ENCODE measurements at places on chromosomes 5 and 9.
A peak's percentile ranks its signal among the peaks of the same experiment; 100 is the strongest.

GRCh38 chr5:14718778-14719177 lies 54.3 kb downstream of the OTULIN start:
- DNase-seq: no peak
- peaks cover 15% of the 10 kb centered on the region for H3K4me1 ChIP-seq
- H3K4me3 ChIP-seq: no peak overlapping the region
- H3K27me3 ChIP-seq: no peaks in the 10 kb centered on the region
- H3K36me3 ChIP-seq: no peaks in the 10 kb centered on the region
- H3K27ac ChIP-seq: no peak overlapping the region

DNA sequence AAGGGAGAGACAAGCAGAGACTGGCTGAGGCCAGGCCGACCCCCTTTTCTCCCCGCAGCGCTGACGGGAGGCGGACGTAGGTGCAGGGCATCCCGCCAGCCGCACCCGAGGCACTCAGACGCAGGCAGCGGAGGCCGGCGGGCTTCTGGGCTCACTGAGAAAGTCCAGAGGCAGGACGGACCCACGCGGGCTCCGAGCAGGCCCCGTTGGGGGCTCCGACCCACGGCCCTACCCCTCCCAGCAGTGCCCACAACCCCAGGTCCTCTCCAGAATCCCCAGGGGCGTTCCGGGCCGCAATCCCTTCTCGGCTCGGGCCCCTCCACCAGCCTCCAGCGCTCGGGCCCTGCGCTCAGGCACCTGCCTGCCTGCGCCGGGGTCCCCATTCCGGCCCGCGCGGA lies 543 bp downstream of the MTMR12 start:
- peaks cover 49% of the 10 kb centered on the region for H3K4me1 ChIP-seq
- no peaks in the 10 kb centered on the region for H3K36me3 ChIP-seq
- H3K27ac ChIP-seq: peak overlapping the region; percentile 91
- H3K4me3 ChIP-seq: peak overlapping the region; percentile 82
- no peaks in the 10 kb centered on the region for H3K27me3 ChIP-seq
- no peak for DNase-seq

- no peaks in the 10 kb centered on the region for H3K27me3 ChIP-seq
- no peak for DNase-seq
- no peak overlapping the region for H3K4me3 ChIP-seq
- no peaks in the 10 kb centered on the region for H3K36me3 ChIP-seq
- H3K4me1 ChIP-seq: peaks cover 7% of the 10 kb centered on the region
Observed at GRCh38 chr9:100125910-100126309, 26.9 kb downstream of the INVS start.

GRCh38 chr5:150490296-150490669 lies 17.6 kb upstream of the NDST1 start:
- no peaks in the 10 kb centered on the region for H3K36me3 ChIP-seq
- H3K4me3 ChIP-seq: no peak overlapping the region
- peaks cover 4% of the 10 kb centered on the region for H3K4me1 ChIP-seq
- DNase-seq: no peak

DNA sequence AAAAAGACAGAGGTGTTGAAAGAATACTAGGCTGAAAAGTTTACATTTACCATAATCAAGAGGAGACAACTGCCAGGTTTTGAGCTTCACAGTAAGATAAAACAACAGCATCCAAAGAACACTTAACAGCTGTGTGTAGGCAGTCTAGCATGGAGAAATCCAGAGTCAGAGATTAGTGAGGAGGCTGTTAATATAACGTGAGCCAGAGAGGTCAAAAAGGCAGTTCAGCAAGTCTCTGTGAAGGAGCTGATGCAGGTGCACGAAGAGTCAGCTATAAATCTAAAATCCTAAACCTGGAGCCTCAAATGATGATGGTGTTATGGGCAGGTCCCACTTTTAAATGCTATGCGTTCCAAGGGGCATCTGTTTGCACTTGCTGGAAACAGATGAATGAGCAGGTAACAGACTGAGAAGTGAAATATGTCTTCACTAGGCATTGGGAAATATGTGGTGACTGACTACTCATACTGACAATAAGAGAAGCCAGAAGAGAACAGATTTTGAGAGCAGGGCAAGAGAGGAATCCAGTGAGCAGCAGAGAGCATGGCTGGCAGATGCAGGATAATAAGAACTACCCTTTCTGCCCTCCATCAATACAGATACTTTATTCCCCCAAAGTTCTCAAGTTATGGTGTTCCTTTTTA lies 8.7 kb downstream of the APTX start:
- H3K27ac ChIP-seq: no peak overlapping the region

DNA sequence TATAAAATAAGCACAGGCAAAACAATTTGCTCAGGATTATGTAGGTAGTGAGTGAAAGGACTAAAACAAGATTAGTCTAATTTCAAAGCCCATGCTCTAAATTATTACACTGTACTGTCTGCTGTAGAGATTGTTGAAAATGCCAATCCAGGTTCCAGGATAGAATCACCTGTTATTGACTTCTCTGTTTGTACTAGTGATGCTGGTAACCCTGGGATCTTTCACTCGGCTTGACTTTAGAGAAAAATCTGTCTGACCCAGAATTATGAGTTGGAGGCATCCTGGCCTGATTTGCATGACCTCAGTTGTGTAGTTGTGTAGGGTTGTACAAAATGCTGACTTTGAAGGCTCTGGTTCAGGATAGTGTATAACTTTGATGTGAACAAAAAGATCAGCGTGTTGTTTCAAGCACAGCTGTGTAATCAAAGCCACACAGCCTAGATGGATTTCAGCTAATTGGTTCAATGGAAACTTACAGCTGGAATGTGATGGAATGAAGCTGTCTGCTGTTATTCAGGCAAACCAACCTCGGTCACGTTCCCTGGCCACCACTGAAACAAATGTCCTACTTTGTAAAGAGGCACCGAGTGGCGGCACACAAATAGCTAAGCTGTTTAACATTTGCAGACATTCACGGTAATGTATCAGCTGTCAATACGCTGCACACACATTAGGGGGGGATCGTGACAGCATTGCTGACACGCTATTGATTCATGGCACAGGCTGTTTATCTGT lies 340.3 kb downstream of the KCTD16 start:
- H3K4me3 ChIP-seq: no peak overlapping the region
- H3K27me3 ChIP-seq: no peaks in the 10 kb centered on the region
- H3K36me3 ChIP-seq: no peaks in the 10 kb centered on the region
- DNase-seq: no peak
- H3K4me1 ChIP-seq: no peaks in the 10 kb centered on the region
- H3K27ac ChIP-seq: no peak overlapping the region

DNA sequence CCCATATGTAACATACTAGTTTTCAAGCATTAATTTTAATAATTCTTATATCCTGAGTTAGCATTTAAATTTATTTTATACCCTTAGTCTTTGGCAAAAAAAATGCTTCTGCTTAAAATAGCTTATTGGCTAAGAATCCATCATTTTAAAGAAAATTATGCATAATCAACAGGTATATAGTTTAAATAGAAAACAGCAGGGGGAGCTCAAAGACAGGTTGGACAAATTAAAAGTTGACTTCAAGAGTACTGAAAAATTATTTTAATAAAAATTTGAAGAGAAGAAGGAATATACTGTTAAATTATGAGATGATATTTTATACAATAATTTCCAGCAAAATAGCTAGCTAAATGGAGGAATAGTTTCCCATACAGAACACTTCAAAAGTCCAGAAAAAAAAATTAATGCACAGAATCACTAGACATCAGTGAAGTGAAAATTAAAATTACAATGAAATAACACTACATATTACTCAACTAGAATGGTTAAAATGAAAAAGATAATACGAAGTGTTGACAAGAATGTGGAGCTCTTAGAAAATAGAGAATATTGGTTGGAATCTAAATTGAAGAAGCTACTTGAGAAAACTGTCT lies 387.1 kb downstream of the PDE4D start:
- no peak overlapping the region for H3K4me3 ChIP-seq
- peak; percentile 1 for DNase-seq
- no peaks in the 10 kb centered on the region for H3K4me1 ChIP-seq
- H3K27ac ChIP-seq: no peak overlapping the region
- no peaks in the 10 kb centered on the region for H3K27me3 ChIP-seq

- H3K4me1 ChIP-seq: peaks cover 9% of the 10 kb centered on the region
- no peak for DNase-seq
- peaks cover 34% of the 10 kb centered on the region for H3K27me3 ChIP-seq
Observed at GRCh38 chr5:157575381-157576020, at the start of gene ADAM19. Gene ADAM19, minus strand, starts transcription at chr5:157575775. Its CDS starts 79 bp downstream, at chr5:157575696.

GRCh38 chr9:83299094-83299493 lies 236.2 kb upstream of the RASEF start:
- H3K27ac ChIP-seq: no peak overlapping the region
- H3K27me3 ChIP-seq: no peaks in the 10 kb centered on the region
- H3K4me1 ChIP-seq: no peaks in the 10 kb centered on the region
- H3K36me3 ChIP-seq: peaks cover 8% of the 10 kb centered on the region
- no peak for DNase-seq

DNA sequence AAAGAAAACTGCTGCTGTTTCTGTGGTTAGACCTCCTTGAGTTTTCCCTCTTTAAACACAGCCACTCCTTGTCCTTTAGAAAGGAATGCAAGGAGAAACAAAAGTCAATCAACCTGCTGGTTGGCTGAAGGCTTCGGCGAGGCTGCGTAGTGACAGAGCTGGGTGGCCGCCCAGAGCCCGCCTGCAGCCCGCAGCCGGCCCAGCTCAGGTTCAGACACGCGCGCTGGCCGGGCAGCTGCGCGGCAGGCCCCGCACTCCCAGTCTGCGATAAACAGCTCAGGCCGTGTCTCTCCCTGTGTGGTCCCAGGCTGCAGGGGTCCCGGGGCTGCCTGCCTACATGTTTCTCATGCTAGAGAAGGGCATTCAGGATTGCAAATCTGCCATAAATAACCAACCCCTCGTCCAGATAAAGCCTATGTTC lies 115.4 kb downstream of the HSD17B3 start:
- H3K36me3 ChIP-seq: peaks cover 12% of the 10 kb centered on the region
- no peak for DNase-seq
- H3K4me3 ChIP-seq: no peak overlapping the region
- H3K27ac ChIP-seq: no peak overlapping the region
- no peaks in the 10 kb centered on the region for H3K4me1 ChIP-seq

- no peak overlapping the region for H3K4me3 ChIP-seq
- no peaks in the 10 kb centered on the region for H3K27me3 ChIP-seq
- DNase-seq: no peak
- H3K36me3 ChIP-seq: no peaks in the 10 kb centered on the region
- H3K4me1 ChIP-seq: no peaks in the 10 kb centered on the region
Observed at GRCh38 chr5:110398951-110399350, 327.5 kb downstream of the TMEM232 start.

GRCh38 chr5:29568028-29568427 lies 1625.5 kb upstream of the CDH6 start:
- H3K36me3 ChIP-seq: no peaks in the 10 kb centered on the region
- H3K4me3 ChIP-seq: no peak overlapping the region
- H3K4me1 ChIP-seq: no peaks in the 10 kb centered on the region
- no peak overlapping the region for H3K27ac ChIP-seq
- H3K27me3 ChIP-seq: no peaks in the 10 kb centered on the region
- DNase-seq: no peak

- DNase-seq: no peak
- H3K27me3 ChIP-seq: peaks cover 7% of the 10 kb centered on the region
- no peaks in the 10 kb centered on the region for H3K4me1 ChIP-seq
- H3K36me3 ChIP-seq: no peaks in the 10 kb centered on the region
- H3K27ac ChIP-seq: no peak overlapping the region
Observed at GRCh38 chr9:86602715-86603114, 248.5 kb upstream of the TUT7 start.

- no peaks in the 10 kb centered on the region for H3K27me3 ChIP-seq
- no peak overlapping the region for H3K4me3 ChIP-seq
- DNase-seq: no peak
- no peak overlapping the region for H3K27ac ChIP-seq
Observed at GRCh38 chr9:94826044-94826443, 99.5 kb downstream of the AOPEP start.

GRCh38 chr9:101620452-101620851 lies 25.7 kb upstream of the PPP3R2 start:
- no peaks in the 10 kb centered on the region for H3K36me3 ChIP-seq
- H3K27me3 ChIP-seq: no peaks in the 10 kb centered on the region
- H3K4me1 ChIP-seq: no peaks in the 10 kb centered on the region
- no peak overlapping the region for H3K27ac ChIP-seq
- no peak for DNase-seq

DNA sequence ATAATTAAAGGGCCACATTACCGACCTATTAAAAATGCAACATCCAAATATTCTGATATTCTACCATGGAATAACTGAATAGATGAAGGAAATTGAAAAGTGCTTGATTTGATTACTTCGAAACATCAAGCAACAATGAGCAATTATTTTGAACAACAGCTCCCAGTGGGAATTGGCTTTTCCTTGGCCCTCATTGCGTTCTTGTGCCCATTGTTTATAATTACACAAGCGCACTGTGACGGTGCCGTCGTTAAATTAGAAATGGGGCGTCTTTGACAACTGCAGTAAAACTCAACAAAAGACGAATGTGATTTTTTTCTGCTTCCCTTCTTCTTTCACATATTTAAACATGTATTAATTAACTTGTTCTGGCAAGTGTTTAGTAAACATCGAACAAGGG lies 61.6 kb downstream of the CDH6 start:
- no peaks in the 10 kb centered on the region for H3K4me1 ChIP-seq
- no peaks in the 10 kb centered on the region for H3K36me3 ChIP-seq
- no peak for DNase-seq
- H3K27ac ChIP-seq: no peak overlapping the region
- H3K27me3 ChIP-seq: no peaks in the 10 kb centered on the region
- no peak overlapping the region for H3K4me3 ChIP-seq

DNA sequence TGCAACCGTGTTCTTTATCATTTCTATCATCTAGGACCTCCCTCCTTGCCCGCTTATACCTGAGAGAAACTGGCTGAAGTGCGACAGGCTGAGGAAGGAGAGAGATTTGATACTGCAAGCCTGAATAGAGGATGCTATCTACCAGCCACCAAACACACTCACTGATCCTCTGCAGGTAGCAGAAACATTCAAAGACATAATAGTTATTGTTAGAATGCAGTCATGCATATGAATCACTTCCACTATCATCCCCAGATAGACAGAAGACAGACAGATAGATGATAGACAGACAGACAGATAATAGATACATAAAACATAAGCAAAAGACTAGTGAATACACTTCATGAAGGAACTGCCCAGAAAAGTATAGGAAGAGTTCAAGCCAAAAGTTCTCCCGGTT lies 32.9 kb downstream of the FAM81B start:
- no peak for DNase-seq
- no peak overlapping the region for H3K4me3 ChIP-seq
- H3K4me1 ChIP-seq: no peaks in the 10 kb centered on the region
- H3K27me3 ChIP-seq: peaks cover 5% of the 10 kb centered on the region

- H3K36me3 ChIP-seq: no peaks in the 10 kb centered on the region
- no peak overlapping the region for H3K27ac ChIP-seq
- no peaks in the 10 kb centered on the region for H3K4me1 ChIP-seq
- no peak for DNase-seq
- H3K27me3 ChIP-seq: no peaks in the 10 kb centered on the region
- H3K4me3 ChIP-seq: no peak overlapping the region
Observed at GRCh38 chr5:68628082-68628814, 412.7 kb downstream of the PIK3R1 start.
